Nucleus accumbens (tissue), 56 donors: ENCODE measurements at places on chromosomes 7 and 10.

DNA sequence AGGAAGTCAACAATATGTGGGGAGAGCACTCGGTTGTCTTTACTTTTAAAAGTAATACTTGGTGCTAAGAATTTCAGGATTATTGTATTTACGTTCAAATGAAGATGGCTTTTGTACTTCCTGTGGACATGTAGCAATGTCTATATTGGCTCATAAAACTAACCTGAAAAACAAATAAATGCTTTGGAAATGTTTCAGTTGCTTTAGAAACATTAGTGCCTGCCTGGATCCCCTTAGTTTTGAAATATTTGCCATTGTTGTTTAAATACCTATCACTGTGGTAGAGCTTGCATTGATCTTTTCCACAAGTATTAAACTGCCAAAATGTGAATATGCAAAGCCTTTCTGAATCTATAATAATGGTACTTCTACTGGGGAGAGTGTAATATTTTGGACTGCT is 32.7 kb downstream of the SIRT1 start:
- no peak for DNase-seq

- no peak for DNase-seq
Measured at GRCh38 chr7:45662540-45663166, 88.5 kb downstream of the ADCY1 start.

DNA sequence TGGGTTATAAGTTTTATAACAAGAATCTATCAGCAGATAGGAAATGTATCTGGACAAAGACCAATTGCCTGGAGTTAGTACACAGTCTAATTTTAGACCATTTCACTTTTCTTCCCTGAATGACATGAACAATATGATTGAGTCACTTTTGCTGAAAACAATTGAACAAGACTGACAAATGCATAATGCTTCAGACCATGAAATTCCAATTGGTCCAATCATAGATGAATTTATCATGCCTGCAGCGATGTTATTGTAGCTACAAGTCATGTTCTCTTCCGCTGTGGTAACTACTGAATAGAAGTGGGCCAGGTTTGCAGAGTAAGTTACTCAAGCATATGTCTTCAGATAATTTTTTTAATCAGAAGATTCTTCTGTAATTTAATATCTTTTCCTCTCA is 73.4 kb downstream of the VSTM2A start:
- DNase-seq: no peak

- no peak for DNase-seq
Measured at GRCh38 chr10:93315246-93315645, 166.9 kb downstream of the MYOF start.

GRCh38 chr7:157139111-157139809 is 534 bp downstream of the UBE3C start:
- DNase-seq: no peak

GRCh38 chr7:155266440-155266839 is 31.2 kb upstream of the INSIG1 start:
- no peak for DNase-seq
